ENCODE measurements at places on chromosomes 5 and 9.

DNA sequence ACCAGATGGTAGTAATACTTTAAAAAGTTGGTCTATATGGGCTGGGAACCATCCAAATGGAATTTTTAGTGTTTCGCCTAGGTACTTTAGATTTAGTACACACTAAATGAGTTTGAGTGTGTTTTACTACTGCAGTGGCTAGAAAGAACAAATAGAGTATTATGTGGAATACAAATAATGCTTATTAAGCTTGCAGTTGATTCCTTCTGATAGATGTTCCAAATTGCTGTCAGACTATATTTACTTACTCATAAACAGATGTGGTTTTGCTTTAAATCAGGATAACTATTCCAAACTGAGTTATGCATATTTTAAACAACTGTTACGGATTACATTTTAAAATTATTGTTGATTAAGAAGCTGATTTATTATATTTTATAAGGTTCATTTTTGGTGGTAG, 103.3 kb downstream of the ZSWIM6 start:
- no peak for DNase-seq

DNA sequence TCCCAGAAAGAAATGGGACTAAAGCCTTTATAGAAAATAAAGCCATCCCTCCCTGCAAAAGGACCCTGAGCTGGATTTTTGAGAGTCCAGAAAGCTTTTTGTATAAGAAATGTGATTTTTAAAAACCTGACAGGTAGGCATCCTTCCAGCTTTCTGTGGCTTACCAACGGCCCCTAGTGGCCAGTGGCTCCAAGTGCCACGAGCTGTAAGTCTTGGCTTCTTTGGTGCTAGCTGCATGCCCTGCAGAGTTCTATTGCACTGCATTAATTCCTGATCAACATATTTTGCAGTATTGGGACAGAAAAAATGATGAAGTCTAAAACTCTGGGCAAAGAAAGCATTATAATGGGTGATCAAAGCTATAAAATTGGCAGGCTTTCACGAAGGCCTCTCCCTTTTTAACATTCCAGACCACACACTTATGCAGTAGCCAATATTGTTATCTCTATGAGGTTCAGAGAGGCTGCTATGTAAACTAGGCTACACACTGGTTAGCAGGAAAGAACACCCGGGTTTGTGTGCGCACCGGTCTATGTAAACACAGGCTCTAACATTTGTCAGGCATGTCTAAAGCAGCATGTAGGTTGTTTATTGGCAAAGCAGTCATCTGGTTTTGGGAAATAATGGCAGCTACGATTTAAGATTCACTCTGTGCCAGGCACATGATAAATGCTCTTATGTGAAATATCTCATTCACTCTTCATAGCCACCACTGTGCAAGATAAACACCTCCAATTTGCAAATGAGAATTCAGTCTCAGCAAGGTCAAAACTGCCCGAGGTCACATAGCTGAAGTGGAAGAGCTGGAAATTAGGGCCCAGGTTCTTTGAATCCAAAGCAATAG, 55.2 kb downstream of the NMUR2 start:
- peak; percentile 34 for DNase-seq

- DNase-seq: no peak
Measured at GRCh38 chr5:154228696-154229095, 38.2 kb downstream of the GALNT10 start.

DNA sequence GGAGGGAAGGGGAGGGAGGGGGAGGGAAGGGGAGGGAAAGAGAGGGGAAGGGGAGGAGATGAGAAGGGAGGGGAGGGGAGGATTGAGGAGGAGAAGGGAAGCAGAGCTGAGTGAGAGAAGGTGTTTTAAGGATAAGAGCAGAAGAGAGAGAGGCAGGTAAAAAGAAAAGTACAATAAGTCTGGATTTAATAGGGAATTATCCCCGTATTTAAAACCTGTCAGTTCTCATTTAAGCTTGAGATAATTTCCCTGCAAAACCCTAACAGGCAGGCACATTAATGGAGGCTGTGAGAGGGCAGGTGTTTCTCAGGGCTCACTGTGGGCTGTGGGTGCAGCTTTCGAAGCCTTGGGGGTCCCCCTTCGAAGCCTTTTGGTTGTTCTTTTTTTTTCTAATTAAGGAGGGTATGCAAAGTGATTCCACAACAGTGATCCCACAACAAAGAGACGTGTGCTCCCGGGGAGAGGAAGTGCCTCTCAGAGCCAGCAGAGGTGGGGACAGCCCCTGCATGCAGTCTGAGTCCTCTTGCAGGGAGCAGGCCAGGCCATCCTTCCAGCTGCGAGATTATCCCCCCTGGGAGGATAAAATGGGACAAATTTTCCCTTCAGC, 317.9 kb upstream of the IRX1 start:
- no peak for DNase-seq

DNA sequence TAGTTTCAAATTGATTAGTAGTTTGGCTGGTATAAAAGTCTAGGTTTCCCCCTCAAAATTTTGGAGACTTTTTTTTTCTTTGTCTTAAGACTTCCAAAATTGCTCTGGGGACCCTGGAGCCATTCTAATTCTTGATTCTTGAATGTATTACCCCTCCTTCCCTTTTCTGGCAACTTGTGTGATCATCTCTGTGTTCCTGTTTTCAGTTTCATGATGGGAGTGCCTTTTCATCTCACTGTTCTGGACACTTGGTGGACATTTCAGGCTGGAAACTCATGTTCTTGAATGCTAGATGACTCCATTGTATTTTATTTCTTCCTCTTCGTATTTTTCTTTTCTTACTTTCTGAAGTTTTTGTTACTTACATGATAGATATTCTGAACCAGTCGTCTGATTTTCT, 57.3 kb upstream of the LRRC70 start:
- no peak for DNase-seq

GRCh38 chr5:152990649-152991048, 499.8 kb upstream of the GRIA1 start:
- DNase-seq: no peak

- DNase-seq: no peak
Measured at GRCh38 chr9:133128152-133128551, 7.1 kb upstream of the RALGDS start.

DNA sequence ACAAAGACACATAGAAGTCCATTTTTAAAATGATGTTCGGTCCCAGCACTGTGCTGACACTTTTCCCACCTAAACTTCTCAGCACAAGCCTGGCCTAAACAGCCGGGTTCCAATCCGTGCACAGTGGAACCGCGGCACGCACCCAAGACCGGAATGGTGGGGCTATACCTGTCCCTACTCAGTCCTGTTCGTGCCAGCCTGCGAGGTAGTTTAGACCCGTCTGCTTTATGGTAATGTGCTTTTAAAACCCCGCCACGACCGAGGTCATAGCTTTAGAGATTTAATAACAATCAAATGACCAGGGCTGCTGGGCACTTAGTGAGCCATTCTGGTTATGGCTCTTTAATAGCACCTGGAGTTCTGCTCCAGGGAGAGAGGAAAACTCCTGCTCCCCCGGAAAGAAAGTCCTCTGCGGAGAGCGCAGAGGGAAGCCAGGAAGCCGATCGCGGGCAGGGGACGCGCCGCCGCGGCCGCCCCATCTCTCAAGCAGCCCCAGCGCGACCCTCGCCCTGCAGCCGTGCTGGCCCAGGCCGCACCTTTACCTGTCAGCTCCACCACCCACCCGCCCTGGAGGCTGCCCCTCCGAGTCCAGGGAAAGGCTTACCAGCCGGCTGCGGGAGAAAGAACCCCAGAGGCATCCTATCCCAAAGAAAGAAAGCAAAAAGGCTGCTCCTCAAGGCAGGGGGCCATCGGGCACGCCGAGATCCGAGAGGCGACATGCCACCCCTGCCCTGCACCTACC, 511 bp downstream of the ARL15 start:
- no peak for DNase-seq

Data from midbrain (tissue), 1 donor.